ENCODE measurements at places on chromosomes 1 and 21. TPM values are rescaled to one million over a fixed set of nuclear protein-coding genes. Genes with fewer than 3 reads are reported as not detected.

FLG2 gene
- not detected for total RNA-seq

PAX7 gene
- total RNA-seq, result not detected

CDC7 gene
- total RNA-seq, result 2.5 TPM

PGLYRP4 gene
- total RNA-seq, result not detected

MATN1 gene
- 0.28 TPM for total RNA-seq

SGIP1 gene
- 22.4 TPM for total RNA-seq

IPO13 gene
- total RNA-seq, result 19.9 TPM

NBPF9 gene
- 11.7 TPM for total RNA-seq

OR2T35 gene
- total RNA-seq, result not detected

OLIG2 gene
- total RNA-seq, result not detected

TNNT2 gene
- total RNA-seq, result not detected

KRTAP21-2 gene
- total RNA-seq, result not detected

RGSL1 gene
- total RNA-seq, result not detected

F11R gene
- 24.7 TPM for total RNA-seq

H3-3A gene
- 85.4 TPM for total RNA-seq

PIK3R3 gene
- 4.5 TPM for total RNA-seq

OTUD3 gene
- 5.9 TPM for total RNA-seq

C1QTNF12 gene
- 0.85 TPM for total RNA-seq

SUSD4 gene
- total RNA-seq, result under 0.01 TPM

PTGER3 gene
- total RNA-seq, result 0.77 TPM

TSACC gene
- 0.28 TPM for total RNA-seq

ETNK2 gene
- total RNA-seq, result 3.7 TPM

GRIK3 gene
- not detected for total RNA-seq

AKR7A3 gene
- total RNA-seq, result 0.28 TPM

IFNGR2 gene
- 51.2 TPM for total RNA-seq

ST7L gene
- 21.7 TPM for total RNA-seq

SLC1A7 gene
- total RNA-seq, result 0.58 TPM

C8B gene
- total RNA-seq, result not detected

LAMB3 gene
- total RNA-seq, result 11.3 TPM

S100A14 gene
- 0.19 TPM for total RNA-seq

SLAMF6 gene
- not detected for total RNA-seq

MYOG gene
- total RNA-seq, result not detected

LAPTM5 gene
- 0.28 TPM for total RNA-seq

LCE3C gene
- not detected for total RNA-seq

LY9 gene
- not detected for total RNA-seq

NMNAT1 gene
- total RNA-seq, result 19.9 TPM

KCNJ9 gene
- total RNA-seq, result not detected

ADPRS gene
- 38.7 TPM for total RNA-seq

RAVER2 gene
- total RNA-seq, result 3.9 TPM
